ENCODE measurements at places on chromosomes 12 and 14.

DNA sequence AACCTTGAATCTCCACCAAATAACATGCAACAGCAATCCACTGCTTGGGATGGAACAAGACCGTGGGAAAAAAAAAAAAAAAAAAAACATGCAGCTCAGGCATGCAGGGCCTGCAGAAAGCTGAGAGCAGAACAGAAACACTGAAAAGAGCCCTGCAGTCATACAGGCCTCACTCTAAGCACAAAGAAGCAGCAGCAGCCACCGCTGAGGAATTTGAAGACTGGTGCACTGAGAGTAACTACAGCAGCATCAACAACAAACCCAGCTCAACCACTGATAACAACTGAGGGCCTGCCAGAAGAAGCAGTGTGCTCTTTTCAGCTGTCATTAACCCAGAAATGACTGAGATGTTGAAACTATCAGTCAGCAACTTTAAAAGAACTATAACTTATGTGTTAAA is 354.7 kb upstream of the TMTC1 start:
- no peak for DNase-seq

DNA sequence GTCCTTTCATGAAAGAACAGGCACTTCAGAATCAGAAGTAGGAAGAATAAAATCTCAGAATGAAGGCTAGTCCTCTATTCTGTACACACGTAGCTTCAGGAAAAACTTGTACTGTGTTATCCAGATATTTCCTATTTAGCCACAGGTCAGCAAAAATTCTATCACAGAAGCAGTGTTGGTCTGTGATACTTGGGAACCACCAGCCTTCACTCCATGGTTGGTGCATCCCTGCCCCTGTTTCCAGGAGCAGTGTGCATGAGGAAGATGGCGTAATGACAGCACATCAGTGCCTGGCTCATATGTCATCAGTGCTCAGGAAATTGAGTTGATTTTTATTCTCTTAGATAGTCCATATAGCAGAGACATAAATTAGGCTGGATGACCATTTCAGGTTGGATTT is 87.7 kb downstream of the SAMD4A start:
- DNase-seq, result no peak

GRCh38 chr14:38016497-38016896 is 191.2 kb upstream of the SSTR1 start:
- DNase-seq, result no peak

DNA sequence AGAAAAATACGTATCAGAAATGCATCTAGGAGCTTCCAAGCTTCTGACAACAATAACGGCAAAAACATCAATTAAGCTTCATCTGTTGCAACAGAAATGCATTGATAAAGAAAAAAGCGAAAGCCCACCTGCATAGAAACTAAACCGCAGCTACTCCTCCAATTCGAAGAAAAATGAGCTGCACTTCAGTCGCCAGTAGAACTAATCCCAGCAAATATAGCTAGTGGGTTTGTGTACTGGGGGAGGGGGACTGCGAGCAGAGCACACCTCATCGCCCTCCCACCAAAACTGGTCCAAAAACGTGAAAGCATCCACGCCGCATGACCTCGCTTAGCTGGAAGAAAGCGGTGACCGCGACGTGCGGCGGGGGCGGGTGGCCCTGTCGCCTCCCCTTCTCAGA is 1.2 kb downstream of the SLC35F4 start:
- DNase-seq, result no peak

DNA sequence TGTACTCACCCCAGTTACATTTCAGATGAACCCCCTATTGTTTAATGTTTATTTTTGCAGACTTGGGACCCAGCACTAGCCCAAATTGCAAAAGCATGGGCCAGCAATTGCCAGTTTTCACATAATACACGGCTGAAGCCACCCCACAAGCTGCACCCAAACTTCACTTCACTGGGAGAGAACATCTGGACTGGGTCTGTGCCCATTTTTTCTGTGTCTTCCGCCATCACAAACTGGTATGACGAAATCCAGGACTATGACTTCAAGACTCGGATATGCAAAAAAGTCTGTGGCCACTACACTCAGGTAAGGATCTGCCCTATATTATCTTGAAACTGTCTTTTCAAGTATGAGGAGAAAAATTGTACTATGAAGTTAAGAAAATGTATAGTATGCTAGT is 1.2 kb downstream of the GLIPR1 start:
- DNase-seq, result no peak

All from vagina (tissue), 2 donors.